ENCODE measurements at places on chromosomes 7 and 10.
A peak's percentile ranks its signal among the peaks of the same experiment; 100 is the strongest.

- DNase-seq, result no peak
Observed at GRCh38 chr10:44986670-44987069, 8.1 kb upstream of the DEPP1 start.

GRCh38 chr10:117186832-117187615 lies 10.3 kb upstream of the KCNK18 start:
- no peak for DNase-seq

DNA sequence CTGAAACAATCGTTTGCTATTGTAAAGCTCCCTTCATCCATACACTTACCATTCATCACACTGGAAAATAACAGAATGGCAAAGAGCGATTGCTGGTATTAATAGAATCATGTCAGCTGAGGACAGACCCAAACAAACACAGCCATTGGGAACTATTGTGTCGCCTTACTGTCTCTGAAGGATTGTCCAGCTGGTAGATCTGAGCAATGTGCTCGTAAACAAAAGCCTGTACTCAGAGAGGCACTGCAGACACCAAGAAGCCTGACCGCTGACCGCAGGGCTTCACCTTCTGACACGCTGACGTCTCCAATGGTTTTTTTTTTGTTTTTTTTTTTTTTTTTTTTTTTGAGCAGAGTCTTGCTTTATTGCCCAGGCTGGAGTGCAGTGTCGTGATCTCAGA lies 151.0 kb upstream of the FRMD4A start:
- no peak for DNase-seq

DNA sequence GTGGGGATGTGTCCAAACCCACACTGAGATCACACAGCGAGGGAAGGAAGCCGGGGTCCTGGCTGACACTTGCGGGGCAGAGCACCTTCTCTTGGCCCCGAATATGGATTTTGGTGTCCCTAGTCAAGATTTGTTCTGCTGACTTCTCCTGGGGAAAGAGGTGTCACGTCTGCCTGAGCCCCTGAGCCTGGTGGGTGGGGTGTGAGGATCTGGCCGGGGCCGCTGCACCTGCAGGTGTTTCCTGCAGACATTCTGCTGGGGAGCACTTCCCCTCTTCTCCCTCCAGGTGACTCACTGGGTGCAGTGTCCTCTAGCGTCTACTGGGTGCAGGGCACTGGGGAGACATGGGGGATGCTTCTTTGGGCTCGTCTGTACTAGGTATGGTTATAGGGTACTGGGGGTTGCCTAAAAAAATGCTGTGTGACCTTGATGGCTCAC lies 99.2 kb downstream of the GRK5 start:
- DNase-seq, result peak; percentile 35

GRCh38 chr7:130070861-130071622 lies 708 bp downstream of the KLHDC10 start:
- DNase-seq, result no peak

GRCh38 chr10:74932648-74933047 lies 106.2 kb downstream of the KAT6B start:
- DNase-seq, result no peak

DNA sequence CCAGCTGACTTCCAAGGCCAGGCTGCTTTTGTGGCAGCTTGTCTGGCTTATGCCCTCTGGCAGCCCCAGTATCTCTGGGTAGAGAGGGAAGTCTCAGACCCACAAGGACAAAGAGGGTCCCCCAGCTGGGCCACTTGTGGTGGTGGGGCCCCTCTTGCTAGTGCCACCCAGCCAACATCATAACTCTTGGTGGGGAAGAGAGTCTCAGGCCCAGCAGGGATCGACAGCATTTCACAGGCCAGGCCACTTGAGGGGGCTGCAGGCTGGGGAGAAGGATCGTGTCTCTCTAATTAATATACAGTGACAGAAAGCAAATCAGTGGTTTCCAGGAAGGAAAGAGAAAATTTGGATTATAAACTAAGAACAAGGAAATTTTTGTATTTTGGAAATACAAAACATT lies 76.0 kb downstream of the TYW1B start:
- DNase-seq, result no peak
